SK-N-DZ (cell line): ENCODE measurements at places on chromosomes 6 and 20.

DNA sequence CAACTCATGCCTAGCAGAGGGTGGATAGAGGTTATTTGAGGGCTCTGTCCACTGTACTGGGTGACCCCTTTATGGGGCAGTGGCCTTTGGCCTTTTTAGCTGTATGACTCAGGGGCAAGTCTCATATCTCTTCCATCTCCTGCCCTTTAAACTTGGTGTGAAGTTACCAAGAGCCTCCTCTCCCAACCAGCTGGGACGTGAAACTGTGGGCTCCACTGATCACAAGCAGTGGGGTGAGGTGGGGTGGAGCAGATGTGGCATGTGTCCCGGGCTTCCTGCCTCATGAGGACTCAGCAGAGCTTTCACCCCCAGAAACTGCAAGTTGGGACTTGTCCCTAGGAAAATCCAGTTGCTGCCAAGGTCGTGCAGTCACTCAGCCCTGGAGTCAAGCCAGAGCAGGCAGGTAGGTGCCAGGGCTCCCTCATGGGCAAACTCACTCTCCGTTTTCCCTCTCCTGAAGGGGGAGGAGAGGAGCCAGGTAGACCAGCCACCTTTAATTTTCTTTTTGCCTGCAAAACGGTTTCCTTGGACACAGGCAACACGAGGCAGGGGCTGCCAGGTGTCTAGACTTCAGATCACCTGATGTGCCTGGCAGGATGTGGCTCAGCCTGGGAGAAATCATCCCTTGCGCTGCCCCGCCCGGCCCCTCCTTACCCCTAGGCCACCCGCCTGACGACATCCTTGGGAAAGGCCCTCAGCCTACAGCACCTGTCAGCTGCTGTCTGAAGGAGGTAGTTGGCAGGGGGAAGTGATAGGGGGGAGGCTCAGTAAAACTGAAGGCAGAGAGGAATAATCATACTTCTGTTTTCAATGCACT, 4.0 kb downstream of the CDKN1A start:
- no peak for DNase-seq

- no peak for DNase-seq
These were observed 26.1 kb upstream of the ADTRP start for GRCh38 chr6:11804701-11805100.

- no peak for DNase-seq
These were observed 80.8 kb downstream of the LYRM4 start for GRCh38 chr6:5179917-5180316.

DNA sequence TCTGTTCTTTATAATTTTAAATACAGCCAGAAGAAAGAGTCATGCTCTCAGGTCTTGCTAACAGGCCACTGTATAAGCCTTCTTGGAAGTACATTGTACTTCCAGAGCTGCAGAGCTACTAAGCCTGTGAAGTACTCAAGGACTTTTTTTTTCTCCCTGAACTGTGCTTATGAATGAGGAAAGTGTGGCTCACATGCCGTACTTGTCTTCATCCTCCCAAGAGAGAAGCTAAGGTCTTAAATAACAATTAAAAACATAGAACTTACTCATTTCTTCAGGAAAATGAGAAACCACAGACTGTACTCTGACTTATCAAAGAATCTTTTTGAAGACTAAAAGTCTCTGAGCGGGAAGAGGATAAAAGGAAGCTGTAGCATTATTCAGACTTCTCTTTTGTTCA, 218.3 kb downstream of the HTR1B start:
- no peak for DNase-seq

DNA sequence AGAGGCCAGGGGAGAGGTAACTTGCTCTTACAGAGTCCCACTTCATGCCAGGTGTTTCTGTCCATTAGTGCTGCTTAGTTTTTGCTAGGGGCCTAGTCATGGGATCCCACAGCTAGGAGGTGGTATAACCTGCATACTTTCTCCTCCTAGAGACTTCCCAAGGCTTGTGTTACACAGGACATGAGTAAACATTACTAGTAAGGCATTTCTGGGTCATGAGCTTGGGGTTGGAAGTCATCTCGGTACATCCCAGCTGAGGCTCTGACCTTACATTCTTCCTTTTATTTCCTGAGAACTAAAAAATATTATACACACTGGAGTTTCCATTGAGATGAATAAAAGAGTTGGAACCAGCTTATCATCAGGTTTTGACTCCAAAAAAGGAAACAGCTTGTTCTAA, 20.9 kb upstream of the PNPLA1 start:
- DNase-seq, result no peak

GRCh38 chr6:89736893-89737292, 82.7 kb downstream of the MDN1 start:
- DNase-seq, result no peak

DNA sequence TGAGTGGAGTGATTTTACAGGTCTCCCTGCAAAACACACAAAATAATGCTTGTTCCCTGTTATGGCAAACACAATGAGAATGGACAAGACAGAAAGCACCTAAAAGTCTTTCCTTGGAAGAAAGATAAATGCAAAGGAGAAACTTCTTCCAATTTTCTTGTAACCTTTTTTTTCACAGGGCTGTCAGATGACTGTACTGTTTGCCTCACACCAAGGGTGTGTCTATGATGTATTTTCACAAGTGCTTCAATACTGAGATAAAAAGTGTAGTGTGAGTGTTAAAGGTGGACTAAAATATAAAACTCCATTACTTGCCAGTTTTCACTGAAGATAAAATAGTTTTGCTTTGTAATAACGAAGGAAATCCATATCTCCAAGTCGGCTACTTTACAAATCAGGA, 194.5 kb downstream of the CENPW start:
- no peak for DNase-seq

- no peak for DNase-seq
These were observed 27.1 kb downstream of the PTGIS start for GRCh38 chr20:49540687-49541435.
